ENCODE measurements at places on chromosomes 7 and 10. TPM values are rescaled to one million over a fixed set of nuclear protein-coding genes. Genes with fewer than 3 reads are reported as not detected.
A peak's percentile ranks its signal among the peaks of the same experiment; 100 is the strongest.

DNA sequence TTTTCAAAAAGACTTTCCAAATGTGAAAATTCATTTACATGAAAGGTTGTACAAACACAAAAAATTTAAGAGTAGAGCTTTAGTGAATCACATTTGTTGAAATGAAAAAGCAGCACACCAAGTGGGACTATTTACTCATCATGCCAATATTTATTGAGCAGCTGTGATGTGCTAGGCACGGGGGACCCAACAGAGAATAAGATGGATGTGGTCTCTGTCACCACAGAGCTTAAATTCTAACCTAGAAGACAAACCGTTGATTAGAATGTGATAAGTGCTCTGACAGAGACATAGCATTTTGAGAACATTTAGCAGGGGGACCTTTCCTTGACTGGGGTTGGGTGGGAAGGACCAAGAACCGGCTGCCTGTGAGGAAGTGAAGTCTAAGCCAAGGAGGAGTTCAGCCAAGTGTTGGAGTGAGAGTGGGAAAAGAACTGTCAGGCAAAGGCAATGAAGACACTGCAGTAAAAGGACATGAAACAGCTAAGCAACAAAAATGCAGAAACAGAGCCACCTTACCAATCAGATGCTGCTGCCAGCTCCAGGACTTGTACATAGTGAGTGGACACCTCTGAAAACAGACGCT lies 19.1 kb downstream of the ADAM12 start:
- DNase-seq = no peak

GRCh38 chr7:50182759-50183158 lies 89.7 kb upstream of the ZPBP start:
- DNase-seq = peak; percentile 29

DNA sequence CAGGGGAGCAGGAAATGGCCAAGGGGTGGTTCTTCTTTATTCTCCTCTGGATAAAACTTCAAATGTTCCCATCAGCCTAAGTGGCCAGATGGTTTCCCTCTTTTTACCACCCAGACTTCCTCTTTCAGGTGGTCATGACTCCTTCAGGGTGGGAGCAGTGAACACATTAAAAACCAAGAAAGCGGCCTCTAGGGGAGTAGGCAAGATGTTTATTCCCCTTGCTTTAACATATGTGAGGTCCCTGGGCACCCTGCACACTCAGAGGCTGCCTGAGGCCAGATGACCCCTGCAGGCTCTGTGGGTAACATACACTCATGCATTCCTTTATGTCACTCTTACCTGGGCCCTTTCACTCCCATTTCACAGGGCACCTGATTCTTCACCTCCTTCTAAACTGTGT lies 357.4 kb downstream of the ABCA13 start:
- no peak for DNase-seq

- DNase-seq = no peak
These were observed 70.4 kb downstream of the CUBN start for GRCh38 chr10:17059197-17059688.

DNA sequence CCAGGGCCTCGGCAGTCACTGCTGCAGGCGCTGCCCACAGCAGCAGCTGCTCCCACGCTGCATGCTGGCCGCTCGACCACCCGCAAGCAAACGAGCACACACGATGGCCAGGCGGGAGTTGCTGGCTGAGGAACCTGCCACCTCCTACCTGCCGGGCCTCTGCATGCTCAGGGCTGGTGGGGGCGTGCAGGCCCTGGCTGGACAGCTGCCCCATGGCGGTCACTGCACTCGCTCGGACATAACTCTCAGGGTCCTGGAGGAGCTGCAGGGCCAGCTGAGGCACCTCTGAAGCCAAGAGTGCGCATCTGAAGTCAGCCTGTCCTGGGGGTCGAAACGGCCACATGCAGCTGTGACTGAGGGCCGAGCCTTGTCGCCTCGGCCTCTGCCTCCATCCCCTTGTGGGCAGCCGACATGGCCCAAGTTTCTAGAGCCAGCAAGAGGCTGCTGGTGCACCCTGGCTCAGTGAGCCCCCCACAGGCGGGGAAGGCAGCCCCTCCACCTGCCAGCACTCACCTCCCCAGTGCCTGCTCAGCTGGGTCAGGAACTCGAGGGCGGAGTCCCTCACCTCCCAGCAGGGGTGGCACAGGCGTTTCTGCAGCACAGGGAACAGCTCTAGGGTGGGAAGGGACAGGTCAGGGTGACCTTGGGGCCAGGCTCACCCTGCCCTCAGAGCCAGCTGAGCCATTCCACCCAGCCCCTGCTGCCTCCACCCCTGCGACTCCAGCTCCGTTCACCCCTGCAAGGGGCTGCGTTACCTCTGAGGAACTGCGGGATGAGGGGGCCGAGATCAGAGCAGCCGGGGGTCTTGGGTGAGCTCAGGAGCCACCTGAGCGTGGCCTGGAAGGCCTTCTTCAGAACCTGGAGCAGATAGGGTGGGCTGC lies 16.1 kb downstream of the BRAT1 start:
- no peak for DNase-seq

GRCh38 chr10:91590904-91591796 lies 41.7 kb downstream of the PPP1R3C start:
- peak; percentile 64 for DNase-seq

DNA sequence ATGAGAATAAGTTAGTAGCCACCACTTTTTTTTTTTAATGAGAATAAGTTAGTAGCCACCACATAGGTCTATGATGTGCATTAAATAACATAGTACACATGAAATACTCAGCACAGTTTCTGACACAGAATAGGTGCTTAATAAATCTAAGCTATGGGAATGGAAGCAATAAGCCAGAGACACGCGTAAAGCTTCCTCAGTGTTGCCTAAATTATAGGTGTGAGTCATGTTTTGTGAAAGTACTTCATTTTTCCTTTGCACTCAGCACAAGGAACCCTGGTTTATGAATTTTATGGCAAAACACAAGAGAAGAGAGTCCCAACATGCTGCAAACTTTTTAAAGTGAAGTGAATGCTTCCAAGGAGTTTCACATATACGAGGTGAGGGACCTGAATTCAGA lies 267.4 kb downstream of the RNLS start:
- DNase-seq = no peak

- DNase-seq = peak; percentile 80
These were observed 3.1 kb upstream of the ADAP1 start for GRCh38 chr7:957418-958220.

- no peak for DNase-seq
These were observed 4.1 kb downstream of the FHIP2A start for GRCh38 chr10:114825513-114826253.

DNA sequence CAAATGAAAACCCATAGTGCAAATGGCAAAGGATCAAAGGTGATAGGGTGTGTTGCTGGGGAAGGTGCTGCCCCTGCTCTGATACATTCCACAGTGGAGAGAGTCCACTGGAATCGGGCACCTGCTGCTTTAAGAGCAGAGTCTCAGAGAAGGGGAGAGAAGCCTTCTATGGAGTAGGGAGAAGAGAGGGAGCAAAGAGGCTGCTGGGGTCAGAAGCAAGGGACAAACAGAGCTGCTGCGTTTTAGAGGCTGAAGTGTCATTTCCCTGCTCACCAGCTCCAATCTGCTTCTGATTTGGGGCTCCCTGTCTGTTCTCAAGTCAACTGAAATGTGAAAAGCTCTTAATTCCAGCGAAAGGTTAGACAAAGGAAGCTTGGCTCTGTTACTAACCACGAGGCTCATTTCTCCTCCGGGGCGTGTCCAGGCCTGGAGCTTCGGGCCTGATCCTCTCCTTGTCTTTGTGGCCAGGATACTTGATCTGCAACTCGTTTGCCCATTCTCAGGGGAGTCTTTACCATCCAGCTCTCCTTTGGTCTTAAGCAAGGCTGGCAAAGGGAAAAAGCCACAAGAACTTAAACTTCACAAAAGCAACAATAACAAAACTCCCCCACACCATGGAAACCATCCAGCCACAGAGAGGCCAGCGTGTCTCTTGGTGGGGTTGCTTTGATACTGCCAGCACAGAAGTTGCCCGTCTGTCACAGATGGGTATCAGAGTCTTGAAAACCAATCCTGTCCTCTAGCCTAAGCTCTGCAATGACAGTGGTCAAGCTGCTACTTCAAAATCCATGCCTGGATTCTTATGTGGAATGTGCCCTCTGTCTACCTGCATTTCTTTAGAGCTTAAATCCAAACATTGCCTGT lies 692.6 kb downstream of the SUGCT start:
- DNase-seq = no peak

DNA sequence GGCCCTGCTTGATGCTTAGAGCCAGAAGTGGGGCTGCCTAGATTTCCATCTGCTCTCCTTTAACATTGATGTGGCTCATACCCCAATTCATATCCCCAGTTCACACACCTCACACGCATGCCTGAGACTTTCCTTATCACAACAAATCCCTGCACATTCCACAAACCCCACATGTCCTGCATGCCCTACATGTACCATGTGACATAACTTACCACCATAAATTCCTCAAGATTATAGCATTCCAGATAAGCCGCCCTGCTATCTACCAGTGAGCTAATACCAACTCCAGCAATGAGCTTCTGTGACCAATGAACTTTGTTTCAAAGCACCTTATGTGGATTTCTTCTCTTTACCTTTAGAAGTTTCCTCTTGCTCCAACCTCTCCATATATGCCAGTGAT lies 104.7 kb upstream of the RAB11FIP2 start:
- DNase-seq = no peak

- no peak for DNase-seq
These were observed 118.0 kb downstream of the PRKAG2 start for GRCh38 chr7:151758622-151759540.

DNA sequence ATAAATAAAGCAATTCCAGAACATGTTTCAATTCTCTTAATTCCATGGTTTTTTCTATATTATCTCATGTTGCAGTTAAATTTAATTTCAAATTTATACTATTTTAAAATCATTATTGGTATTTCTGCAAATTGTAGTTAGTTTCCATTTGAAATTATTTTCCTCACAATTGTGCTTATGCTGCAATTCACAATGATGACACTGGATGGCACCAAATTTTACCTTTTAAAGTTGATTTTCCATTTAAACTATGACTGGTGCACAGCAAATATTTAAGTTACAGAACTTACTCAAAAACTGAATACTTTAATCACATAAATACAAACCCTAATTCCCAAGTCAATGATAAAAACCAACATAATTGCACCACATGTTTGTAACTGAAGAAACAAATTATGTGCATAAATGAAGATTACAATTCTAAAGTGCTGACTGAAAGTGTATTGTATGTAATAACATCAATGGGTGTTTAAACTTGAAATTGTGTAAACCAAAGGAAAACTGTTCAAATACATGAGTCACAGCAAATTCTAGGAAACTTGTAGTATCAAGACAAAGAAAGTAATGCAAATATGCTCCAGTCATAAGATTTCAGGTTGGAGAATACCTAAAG lies 75.3 kb upstream of the AASS start:
- DNase-seq = no peak

DNA sequence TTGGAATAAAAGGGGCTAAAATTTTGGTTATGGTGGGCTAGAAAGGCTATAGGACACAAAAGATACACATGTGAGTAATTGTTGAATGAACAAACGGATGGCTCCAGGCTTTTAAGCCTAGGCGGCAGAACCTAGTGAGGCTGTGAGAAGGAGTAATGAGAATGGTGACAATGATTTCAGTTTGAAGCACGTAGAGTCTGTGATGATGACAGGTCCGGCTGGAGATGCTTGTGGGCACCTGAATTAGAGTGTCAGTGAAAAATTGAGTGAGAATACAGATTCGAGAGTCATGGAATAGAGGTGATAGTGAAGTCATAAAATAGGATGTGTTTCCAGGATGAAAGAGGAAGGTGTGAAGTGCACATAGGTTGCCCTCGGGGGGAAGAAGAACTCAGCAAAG lies 170.6 kb downstream of the TMEM178B start:
- no peak for DNase-seq

DNA sequence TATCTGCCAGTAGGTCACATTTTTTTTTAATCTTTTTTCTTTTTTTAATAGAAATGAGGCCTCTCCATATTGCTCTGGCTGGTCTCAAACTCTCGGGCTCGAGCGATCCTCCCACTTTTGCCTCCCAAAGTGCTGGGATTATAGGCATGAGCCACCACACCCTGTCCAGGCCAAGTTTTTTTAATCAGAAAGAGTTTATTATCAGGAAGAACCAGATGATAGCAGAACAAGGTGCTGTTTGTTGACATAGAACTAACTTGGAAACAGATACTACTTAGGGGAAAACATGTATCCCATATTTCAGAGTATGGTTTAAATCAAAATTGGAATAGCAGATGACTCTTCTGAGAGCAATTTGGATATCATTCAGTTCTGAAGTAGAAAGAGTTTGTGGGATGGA lies 118.6 kb downstream of the NRF1 start:
- no peak for DNase-seq

DNA sequence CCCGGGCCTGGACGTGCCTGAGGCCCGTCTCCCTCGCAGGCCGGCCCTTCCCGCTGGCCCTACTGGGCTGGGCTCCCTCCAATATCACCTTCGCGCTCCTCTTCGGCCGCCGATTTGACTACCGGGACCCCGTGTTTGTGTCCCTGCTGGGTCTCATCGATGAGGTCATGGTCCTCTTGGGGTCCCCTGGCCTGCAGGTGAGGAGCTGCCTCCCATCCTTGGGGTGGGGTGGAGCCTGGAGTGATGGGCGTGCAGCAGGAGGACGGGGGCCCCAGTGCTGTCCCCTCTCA lies 2.1 kb downstream of the CYP2W1 start:
- no peak for DNase-seq

DNA sequence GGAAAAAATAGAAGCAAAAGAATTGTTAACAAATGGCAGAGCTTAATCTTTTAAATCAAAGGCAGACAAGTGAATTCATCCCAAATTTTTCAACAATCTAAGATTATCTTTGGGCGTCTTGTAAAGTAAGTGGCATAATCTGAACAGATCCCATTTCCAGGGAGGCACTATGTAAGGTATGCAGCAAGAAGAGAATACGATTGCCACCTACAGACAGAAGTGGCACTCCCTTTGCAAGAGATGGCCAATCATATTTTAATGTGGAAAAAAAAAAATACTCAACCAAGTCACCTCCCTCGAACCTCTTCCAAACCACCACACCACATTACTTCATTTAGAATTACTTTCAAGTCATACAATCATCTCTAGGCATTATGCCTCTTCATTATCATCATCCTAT lies 4.0 kb downstream of the GFRA1 start:
- DNase-seq = no peak

DNA sequence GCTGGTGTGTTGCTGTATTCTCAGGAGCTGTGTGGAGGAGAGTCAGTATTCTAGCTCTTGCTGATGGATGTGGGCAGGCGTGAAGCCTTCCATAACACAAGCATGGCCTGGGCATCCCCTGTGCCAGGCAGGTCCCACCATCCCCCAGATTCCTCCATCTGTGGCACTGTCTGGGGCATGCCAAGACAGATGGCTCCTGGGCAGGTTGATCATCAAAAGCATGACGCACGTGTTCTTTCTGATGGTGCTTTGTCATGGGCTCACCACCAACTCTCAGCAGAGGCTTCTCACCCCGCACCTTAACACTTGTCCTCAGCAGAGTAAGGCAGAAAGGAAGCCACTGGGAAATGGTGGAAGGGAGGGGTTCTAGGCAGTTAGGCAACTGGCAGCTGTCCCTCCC lies 364.3 kb downstream of the PLXNA4 start:
- DNase-seq = no peak

- DNase-seq = no peak
These were observed 33.7 kb upstream of the NAMPT start for GRCh38 chr7:106318482-106318881.

Gene HYAL4
- total RNA-seq = 0.21 TPM

Gene TAS2R4
- total RNA-seq = 0.12 TPM

Gene ERVW-1
- total RNA-seq = not detected

Gene COMMD3
- total RNA-seq = 88.3 TPM

Gene PLXNA4
- 8.5 TPM for total RNA-seq

Gene PAPOLB
- 0.05 TPM for total RNA-seq

Gene SEMA3A
- 1.9 TPM for total RNA-seq

Gene TAS2R41
- not detected for total RNA-seq

Gene FXYD4
- total RNA-seq = not detected

Gene GPAM
- total RNA-seq = 10.9 TPM

Gene VSTM4
- total RNA-seq = 22.1 TPM
